ENCODE measurements at places on chromosomes 2 and 18. TPM values are rescaled to one million over a fixed set of nuclear protein-coding genes. Genes with fewer than 3 reads are reported as not detected.

The RAPGEF4 gene
- 0.23 TPM for total RNA-seq

DNA sequence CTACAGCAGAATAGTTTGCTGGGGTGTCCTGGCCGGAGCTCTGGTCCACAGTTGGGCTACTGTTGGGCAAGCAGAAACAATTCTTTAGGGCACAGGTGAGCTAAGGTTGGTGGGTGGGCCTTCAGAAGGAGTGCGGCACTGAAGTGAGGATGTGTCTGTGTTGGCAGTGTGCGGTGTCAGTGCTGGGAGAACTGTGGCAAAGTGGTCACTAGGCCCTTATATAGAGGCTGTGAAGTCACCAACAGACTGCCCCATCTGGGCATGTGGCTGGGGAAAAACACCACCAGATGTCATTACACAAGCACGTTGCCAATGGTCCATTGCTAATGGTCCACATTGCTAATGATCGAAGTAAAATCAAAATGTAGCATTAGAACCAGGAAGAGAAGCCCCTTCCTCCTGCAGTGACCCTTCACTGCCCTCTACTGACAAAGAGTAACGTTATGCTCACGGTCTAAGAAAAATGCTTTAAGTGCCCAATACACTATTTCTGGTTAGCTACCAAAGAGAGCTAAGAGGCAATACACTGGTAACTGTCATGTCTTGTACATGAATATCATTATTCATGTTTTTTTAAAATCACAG is 21.3 kb downstream of the SCN1A start:
- DNase-seq: peak; percentile 48

The CABYR gene
- 0.64 TPM for total RNA-seq

- DNase-seq: no peak
These were observed 9.2 kb upstream of the HK2 start for GRCh38 chr2:74824679-74825078.

DNA sequence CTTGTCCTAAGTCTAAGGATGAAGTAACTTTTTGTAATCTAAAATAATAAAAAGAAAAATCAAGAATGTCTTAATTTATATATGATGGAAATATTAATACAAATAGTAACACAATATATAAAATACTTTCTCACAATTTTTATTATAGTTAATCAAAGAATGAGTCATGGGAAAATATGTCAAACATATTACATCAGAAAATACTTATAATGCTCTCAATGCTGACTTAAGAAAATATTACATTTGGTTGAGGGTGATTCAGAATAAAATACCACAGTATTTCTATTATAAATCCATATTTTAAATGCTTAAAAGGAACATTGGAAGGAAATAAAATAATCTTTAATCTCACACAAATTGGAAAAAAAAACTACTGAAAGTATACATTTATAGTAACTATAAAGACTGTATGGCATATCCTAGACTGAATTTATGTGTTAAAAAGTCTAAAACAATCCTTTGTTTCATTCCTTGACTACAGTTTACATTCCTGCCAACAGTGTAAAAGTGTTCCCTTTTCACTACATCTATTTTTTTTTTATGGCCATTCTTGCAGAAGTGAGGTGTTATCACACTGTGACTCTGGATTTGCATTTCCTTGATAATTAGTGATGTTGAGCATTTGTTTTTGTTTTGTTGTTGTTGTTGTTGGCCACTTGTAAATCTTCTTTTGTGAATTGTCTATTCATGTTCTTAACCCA is 1573.5 kb upstream of the ACVR2A start:
- DNase-seq: no peak

DNA sequence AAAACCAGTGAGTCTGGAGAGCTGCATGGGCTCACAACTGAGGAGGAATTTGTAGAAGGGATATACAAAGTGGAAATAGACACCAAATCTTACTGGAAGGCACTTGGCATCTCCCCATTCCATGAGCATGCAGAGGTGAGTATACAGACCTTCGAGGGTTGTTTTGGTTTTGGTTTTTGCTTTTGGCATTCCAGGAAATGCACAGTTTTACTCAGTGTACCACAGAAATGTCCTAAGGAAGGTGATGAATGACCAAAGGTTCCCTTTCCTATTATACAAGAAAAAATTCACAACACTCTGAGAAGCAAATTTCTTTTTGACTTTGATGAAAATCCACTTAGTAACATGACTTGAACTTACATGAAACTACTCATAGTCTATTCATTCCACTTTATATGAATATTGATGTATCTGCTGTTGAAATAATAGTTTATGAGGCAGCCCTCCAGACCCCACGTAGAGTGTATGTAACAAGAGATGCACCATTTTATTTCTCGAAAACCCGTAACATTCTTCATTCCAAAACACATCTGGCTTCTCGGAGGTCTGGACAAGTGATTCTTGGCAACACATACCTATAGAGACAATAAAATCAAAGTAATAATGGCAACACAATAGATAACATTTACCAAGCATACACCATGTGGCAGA is 3.6 kb downstream of the TTR start:
- DNase-seq: no peak

- DNase-seq: peak; percentile 90
These were observed 10.1 kb upstream of the ATP8B1 start for GRCh38 chr18:57813245-57813644.

The TRIM43 gene
- not detected for total RNA-seq

DNA sequence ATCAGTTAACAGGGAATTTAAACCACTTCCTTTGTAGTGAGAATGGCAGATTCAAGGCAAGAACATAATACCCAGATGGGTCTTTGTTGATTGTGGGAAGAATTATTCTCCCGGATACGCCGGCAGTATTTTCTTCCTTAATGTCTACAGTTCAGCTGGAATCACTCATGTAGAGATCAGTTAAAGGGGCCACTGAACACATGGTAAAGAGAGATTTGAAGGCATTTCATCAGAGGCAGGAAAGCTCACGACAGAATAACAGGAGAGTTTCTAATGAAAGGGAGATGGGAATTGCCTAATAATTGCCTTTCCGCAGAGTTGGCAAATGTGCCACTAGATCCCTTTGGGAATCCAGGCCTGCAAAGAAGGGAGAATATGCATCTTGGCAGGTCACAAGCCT is 327.7 kb upstream of the ZNF804A start:
- no peak for DNase-seq

GRCh38 chr2:150339951-150340350 is 147.5 kb downstream of the RND3 start:
- DNase-seq: no peak

Data from LHCN-M2 (cell line).